Right ventricle myocardium superior (tissue), 1 donor: ENCODE measurements at places on chromosomes 4 and X. TPM values are rescaled to one million over a fixed set of nuclear protein-coding genes. Genes with fewer than 3 reads are reported as not detected.

- DNase-seq, result peak; percentile 63
These were observed 150.6 kb downstream of the ADAMTS3 start for GRCh38 chr4:72418458-72418857.

The RXFP1 gene
- total RNA-seq, result not detected

DNA sequence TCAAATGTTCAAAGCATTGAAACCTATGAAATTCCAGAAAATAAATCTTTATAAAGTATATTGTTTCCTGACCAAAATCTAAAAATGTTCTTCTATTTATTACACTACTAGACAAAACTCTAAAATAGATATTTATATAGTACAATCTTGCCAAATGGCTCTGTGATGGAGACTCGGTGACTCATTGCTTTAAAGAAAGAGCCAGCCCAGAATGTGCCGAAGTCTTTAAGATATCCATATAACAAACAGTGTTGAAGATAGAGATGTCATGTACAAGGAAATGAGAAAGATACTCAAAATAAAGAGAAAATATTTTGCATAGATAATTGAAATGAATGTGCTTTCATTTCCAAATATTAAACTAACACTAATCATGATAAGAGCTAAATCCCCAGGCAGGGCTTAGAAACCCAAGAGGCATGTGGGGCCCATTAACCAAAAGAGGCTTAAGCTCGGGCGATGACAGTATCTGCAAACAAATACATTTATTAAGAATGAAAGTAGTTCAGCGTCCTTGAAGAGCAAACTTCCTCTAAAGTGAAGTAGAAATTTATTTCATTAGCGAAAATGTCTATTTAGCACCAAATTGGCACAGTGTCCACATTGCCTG is 102.1 kb upstream of the FAM9B start:
- DNase-seq, result no peak

DNA sequence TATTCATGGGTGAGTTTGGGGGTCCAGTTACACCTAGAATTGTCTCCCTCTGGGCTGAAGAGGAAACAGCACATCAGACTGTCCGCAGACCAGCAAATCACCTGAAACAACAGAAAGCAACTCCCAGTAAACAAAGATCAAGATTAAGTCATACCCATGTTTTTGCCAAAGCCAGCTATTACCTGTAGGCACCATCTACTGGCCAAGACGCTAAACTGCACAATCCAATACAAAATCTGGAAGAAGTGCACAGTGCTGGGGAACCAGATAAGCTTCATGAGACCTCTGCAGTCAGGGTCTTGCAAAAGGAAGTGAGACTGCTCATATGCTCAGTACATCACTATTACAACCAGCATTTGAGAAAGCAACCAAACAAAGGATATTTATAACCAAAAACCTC is 157.5 kb upstream of the ITM2A start:
- no peak for DNase-seq

The NUDT11 gene
- not detected for total RNA-seq

GRCh38 chrX:57964975-57965374 is 54.7 kb upstream of the ZXDA start:
- DNase-seq, result no peak

The PAK3 gene
- total RNA-seq, result 0.35 TPM

- no peak for DNase-seq
These were observed 325.0 kb downstream of the PCDH7 start for GRCh38 chr4:31045151-31045550.

The TCEAL2 gene
- 0.27 TPM for total RNA-seq

- no peak for DNase-seq
These were observed 24.1 kb downstream of the SEC31A start for GRCh38 chr4:82866706-82867385.
